ENCODE measurements at places on chromosomes 7 and 10.

GRCh38 chr7:151849879-151850260 is 27.0 kb downstream of the PRKAG2 start:
- no peak for DNase-seq

GRCh38 chr10:30687698-30688213 is 58.2 kb upstream of the LYZL2 start:
- peak; percentile 83 for DNase-seq

GRCh38 chr10:7773845-7774801 is 13.7 kb downstream of the KIN start:
- DNase-seq: no peak

- DNase-seq: no peak
Measured at GRCh38 chr7:92877367-92877766, 41.0 kb upstream of the CDK6 start.

GRCh38 chr10:109961174-109962001 is 38.1 kb upstream of the XPNPEP1 start:
- no peak for DNase-seq

DNA sequence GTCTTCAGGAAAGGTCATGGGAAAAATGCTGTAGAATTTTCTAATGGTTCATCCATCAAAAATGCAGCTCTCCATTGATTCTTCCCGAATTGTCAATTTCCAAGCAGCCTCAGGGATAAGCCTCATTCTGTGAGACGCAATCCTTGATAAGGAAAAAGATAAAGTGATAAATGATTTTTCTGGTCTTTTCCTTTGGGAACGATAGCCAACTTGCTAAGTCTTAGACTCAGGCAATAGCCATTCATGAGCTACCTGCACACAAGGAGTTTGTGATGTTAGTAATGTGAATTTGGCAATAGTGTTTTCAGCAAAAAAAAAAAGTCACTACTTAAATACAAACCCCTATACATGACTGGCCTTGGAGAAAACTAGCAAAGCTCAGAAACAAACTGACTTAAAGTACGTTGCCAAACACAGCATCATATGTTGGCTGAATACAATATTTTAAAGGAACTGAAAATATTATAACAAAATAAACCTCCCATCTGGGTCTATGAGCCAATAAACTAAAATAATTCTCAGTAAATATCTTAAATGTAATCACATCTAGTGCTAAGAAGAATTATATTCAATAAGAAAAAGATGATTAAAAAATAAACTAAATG is 75.5 kb downstream of the KLF6 start:
- DNase-seq: no peak

DNA sequence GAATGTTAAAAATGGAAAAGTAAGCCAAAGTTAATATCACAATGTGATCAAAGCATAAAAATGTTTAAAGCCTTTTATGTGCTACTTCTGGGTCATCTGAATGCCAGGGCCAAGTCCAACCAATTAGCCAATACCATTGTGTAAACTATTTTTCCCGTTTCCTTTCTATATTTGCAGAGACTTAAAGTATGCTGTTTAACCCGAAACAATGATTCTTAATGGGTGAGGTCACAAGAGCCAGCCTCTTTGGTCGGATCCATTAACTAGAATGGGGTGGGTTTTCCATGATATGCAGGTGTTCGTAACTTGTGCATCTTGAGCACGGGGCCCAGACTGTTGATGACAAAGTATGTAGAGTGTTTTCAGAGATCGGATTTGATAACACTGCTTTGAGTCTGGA is 111.3 kb upstream of the IGFBP3 start:
- no peak for DNase-seq

DNA sequence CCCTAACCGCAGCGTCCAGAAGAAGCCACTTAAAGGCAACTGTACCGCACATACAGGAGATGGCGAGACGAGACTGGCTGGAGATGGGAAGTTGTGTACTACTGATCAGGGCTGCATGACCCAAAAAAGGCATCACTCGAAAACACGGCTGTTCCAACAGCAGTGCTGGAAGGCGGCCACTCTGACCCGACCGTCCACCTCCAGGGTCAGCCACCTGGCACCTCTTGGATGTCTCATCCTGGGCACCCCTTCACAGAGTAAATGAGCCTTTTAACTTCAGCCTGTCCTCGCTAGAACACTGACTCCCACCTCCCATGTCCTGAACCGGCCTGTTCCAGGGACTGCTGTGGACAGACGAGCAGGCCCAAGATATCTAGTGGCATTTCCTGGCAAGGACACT is 180.7 kb downstream of the DIP2C start:
- DNase-seq: no peak

DNA sequence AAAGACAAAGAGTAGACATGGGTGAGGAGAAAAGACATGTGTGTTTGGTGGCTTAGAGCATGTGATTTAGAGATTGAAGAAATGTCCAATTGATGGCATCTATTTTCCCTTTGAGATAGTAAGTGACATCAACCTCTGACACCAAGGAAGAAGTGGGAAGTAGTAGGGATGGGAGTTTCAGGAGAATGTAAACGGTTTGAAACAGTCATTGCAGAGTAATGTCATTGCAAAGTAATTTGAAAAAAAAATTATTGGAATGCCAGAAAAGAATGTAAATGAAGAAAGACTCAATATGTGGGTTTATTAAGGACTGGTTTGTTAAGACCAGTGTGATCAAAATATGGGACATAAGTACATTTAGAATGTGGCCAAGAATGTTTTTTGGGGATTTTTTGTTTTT is 26.6 kb downstream of the GNG11 start:
- peak; percentile 3 for DNase-seq

DNA sequence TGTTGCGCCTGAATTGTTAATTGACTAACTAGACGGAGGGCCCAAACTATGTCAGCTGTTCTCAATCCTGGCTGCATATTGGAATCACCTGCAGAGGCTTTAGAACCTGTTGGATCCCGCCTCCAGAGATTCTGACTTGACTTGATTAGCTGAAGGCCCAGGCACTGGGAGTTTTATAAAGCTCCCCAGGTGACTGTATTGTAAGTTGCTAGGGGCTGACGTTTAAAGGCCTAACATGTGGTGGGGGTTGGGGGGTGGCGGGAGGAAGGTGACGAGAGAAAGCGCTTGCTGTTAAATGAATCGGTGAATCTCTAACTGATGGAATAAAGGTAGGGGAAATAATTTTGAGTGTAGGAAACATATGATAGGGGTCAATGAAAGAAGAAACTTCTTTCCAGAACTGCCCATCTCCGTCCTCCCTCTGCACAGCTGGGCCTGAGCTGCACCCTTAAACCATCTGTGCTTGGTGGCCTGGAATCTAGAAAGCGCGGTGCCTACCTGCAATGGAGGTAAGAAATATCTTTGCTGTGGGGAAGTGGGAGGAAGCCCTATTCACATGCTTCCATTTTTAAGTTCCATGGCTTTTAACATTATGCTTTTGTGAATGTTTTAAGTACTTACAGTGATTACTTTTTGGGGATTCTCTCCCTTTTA is 225.0 kb upstream of the FAM3C start:
- DNase-seq: no peak

All from suppressor macrophage treated with lipopolysaccharide for 4 hours (primary cell).